Forelimb muscle (tissue), 1 donor: ENCODE measurements at places on chromosomes 7 and 10. TPM values are rescaled to one million over a fixed set of nuclear protein-coding genes. Genes with fewer than 3 reads are reported as not detected.

Gene ARL3
- polyA plus RNA-seq: 13.0 TPM

DNA sequence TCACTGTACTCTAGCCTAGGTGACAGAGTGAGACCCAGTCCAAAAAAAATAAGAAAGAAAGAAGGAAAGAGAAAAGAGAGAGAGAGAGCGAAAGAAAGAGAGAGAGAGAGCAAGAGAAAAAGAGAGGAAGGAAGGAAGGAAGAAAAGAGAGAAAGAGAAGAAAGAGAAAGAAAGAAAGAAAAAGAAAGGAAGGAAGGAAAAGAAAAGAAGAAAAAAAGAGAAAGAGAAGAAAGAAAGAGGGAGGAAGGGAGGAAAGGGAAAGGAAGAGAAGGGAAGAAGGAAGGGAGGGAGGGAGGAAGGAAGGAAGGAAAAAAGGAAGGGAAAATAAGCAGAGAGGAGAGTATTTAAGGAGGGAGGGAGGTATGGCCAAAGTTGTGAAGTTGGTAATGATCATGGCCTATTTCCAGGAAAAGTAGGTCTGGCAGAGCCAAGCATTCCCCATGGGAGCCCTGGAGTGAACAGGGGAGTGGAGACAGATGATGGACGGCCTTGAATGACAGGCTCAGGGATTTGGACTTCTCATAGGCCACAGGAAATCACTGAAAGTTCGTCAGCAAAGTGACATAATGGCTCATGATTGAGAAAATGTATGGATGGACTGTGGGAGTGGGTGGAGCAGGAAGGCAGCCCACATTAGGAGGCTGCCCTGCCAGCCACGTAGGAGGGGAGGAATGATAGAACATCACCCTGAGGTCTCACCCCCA lies 44.8 kb upstream of the CUX1 start:
- DNase-seq: no peak

- DNase-seq: no peak
Measured at GRCh38 chr10:73625004-73625883, 16.0 kb downstream of the MYOZ1 start.

DNA sequence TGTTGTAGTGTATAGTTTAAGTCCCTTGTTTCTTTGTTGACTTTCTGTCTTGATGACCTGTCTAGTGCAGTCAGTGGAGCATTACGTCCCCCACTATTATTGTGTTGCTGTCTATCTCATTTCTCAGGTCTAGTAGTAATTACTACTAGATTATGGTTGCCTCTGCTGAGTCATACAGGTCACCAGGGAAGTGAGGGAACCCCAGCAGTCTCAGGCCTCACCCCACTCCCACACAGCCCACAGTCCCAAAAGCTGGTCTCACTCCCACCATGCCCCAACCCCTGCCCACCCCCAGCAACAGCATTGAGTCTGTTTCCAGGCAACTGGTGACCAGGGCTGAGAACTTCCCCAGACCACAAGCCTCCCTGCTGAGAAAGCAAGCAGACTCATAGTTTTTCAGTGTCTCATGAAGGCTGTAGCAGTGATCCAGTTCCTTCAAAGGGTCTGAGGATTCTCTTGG lies 88.0 kb downstream of the PLXDC2 start:
- no peak for DNase-seq

GRCh38 chr7:68671046-68671445 lies 927.2 kb upstream of the AUTS2 start:
- DNase-seq: no peak

GRCh38 chr10:3065622-3066021 lies 1.7 kb upstream of the PFKP start:
- DNase-seq: no peak

Gene DKK1
- 0.53 TPM for polyA plus RNA-seq

DNA sequence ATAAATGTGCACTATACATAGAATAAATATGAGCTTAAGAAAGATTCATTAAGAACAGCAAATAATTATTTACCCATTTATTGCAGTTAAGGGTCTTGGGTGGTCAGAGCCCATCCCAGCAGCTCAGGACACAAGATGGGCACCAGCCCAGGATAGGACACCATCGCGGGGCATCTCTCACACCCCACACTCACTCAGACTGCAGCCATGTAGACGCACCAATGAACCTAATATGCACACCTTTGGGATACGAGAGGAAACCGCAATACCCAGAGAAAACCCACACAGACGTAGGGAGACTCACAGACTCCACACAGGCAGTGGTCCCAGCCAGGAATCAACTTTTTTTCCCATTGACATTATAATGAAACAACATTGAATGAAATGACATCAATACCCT lies 36.0 kb downstream of the CARD11 start:
- DNase-seq: no peak

DNA sequence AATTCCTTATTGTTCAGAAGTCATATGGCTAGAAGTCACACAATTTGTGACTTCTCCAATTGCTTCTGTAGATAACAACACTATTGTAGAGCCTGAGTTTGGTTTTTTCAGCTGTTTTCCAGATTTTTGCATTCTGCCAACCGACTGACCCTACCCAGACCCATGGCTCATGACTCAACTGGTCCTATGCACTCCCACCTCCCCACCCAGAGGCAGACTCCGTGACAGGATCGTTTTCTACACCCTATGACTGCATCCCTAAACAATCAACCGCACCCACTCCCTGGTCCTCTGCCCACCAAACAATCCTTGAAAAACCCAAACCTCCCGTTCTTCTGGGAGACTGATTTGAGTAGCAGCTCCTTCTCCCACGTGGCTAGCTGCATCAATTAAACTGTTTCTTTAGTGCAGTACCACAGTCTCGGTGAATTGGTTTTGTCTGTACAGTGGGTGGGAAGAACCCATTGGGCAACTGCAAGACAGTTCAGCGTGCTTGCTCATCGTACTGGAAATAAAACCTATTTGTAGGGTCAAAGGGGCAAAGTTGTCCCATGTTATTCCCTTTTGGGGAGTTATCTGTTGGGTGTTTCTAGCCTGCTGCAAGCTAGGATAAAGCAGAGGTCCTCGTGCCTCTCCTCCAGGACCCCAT lies 150.3 kb upstream of the FAM20C start:
- DNase-seq: no peak

Gene LEP
- not detected for polyA plus RNA-seq

- DNase-seq: no peak
Measured at GRCh38 chr7:101333912-101334311, 12.3 kb upstream of the IFT22 start.

DNA sequence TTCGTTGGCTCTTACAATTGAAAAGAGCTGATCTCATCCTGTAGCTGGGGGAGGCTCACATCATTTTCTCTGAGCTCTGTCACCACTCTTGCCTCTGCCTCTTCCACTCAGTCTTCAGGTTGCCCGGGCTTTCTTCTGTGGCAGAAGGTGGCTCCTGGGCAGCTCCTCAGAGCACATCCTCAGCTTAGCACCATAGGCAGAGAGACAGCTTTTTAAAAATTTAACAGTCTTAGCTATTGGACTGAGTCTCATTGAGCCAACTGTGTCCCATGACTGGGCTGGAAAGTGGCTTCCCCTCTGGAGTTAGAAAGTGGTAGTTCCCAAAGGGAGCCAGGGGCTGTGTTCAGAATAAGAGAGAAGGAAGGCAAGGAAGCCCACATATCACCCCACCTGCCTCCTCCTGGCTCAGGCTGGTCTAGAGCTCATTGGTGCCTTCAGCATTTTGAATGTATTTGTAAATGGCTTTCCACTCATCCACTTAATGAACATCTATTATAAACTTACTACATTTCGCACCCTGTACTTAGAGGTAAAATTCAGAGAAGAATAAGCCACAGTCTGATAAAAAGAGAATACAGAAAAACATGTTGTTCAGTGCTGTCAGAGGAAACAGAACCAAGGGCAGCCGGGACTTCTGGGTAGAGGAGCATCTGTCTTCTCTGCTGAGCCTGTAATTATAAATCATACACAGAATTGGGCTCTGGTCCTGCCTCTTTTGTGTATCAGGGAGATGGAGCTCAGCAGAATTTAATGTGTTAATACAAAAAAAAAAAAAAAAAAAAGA lies 119.3 kb downstream of the WDFY4 start:
- DNase-seq: no peak
